Stimulated activated CD4-positive, alpha-beta T cell treated with anti-CD3 and anti-CD28 coated beads, Interleukin-1b, Interleukin-23, amount 100 ng/mL, for 1 hour (primary cell): ENCODE measurements at places on chromosomes 13 and 19.

- no peak for DNase-seq
Measured at GRCh38 chr13:79799059-79799867, 318.3 kb downstream of the NDFIP2 start.

- DNase-seq, result no peak
Measured at GRCh38 chr13:30479154-30479882, 13.6 kb upstream of the HMGB1 start.

- no peak for DNase-seq
Measured at GRCh38 chr13:31767175-31767900, 28.0 kb downstream of the RXFP2 start.

- no peak for DNase-seq
Measured at GRCh38 chr13:61276401-61276800, 139.2 kb downstream of the PCDH20 start.

- DNase-seq, result no peak
Measured at GRCh38 chr19:42018503-42019193, 24.6 kb upstream of the ATP1A3 start.

GRCh38 chr19:3471954-3472655, 8.2 kb downstream of the SMIM24 start:
- no peak for DNase-seq

DNA sequence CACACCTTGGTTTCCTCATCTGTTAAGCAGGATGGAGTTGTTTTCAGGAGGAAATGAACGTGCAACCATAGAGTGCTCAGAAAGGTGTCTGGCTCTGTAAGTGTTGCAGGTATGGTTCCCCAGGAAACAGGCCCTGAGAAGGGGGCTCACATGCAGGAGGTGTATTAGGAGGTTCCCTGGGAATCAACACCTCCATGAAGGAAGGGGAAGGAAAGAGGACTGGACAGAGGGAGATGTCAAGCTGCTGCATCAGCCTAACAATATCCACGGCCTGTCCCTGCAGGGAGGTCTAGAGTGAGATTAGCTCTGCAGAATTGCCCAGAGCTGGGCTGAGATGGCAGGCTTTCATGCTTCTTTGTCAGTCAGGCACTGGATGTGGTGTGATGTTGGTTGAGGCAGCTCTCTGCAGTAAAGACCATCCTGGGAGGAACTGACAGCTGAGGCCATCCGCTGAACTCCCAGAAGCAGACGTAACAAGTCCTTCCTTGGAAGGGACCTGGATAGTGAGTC, 373.3 kb downstream of the ZNF536 start:
- no peak for DNase-seq

GRCh38 chr13:43730642-43731041, 56.1 kb downstream of the ENOX1 start:
- no peak for DNase-seq

GRCh38 chr19:32404213-32404932, 1.2 kb upstream of the DPY19L3 start:
- no peak for DNase-seq
